Hindlimb muscle (tissue), 1 donor: ENCODE measurements at places on chromosomes 6 and 20. TPM values are rescaled to one million over a fixed set of nuclear protein-coding genes. Genes with fewer than 3 reads are reported as not detected.

Gene PERP
- polyA plus RNA-seq = 2.3 TPM

- DNase-seq = no peak
Observed at GRCh38 chr6:7747433-7747832, 21.5 kb downstream of the BMP6 start.

- DNase-seq = no peak
Observed at GRCh38 chr6:126064257-126064747, 78.0 kb downstream of the TRMT11 start.

GRCh38 chr20:17611540-17612286 is 41.8 kb downstream of the DSTN start:
- DNase-seq = no peak

DNA sequence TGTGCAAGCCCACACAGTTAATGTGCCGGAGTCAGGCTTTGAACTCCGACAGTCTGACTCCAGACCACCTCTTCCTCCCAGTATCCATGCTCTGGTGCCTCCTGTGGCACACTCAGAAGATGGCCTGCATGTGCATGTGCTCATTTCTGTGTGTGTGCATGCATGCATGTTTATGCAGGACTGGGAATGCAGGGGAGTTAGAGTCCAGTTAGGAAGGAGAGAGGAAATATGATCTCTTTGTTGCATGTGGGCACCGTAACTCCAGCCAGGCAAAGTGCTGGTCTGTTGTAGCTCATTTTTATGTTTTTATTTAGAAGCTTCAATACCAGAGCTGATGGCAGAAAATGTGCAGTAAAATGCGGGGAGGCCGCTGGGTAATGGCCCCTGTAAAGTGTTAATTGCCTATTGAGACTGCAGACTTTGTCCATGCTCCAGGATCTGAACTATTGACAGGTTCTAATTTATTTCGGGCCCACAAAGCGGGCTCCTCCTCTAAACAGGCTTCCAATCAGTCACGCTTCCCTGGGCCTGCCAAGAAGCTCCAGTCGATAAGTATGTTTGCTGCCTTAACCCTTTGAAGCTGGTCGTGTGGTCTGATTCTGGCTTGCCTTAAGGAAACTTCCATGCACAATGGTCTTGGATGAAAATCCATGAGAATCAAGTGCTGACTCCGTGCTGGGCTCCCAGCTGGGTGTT is 248.3 kb downstream of the DHX35 start:
- no peak for DNase-seq

- no peak for DNase-seq
Observed at GRCh38 chr6:123587838-123588545, 48.8 kb downstream of the TRDN start.

- DNase-seq = no peak
Observed at GRCh38 chr6:4478098-4478497, 298.1 kb upstream of the CDYL start.

- no peak for DNase-seq
Observed at GRCh38 chr20:31704225-31705119, 18.2 kb downstream of the BCL2L1 start.

DNA sequence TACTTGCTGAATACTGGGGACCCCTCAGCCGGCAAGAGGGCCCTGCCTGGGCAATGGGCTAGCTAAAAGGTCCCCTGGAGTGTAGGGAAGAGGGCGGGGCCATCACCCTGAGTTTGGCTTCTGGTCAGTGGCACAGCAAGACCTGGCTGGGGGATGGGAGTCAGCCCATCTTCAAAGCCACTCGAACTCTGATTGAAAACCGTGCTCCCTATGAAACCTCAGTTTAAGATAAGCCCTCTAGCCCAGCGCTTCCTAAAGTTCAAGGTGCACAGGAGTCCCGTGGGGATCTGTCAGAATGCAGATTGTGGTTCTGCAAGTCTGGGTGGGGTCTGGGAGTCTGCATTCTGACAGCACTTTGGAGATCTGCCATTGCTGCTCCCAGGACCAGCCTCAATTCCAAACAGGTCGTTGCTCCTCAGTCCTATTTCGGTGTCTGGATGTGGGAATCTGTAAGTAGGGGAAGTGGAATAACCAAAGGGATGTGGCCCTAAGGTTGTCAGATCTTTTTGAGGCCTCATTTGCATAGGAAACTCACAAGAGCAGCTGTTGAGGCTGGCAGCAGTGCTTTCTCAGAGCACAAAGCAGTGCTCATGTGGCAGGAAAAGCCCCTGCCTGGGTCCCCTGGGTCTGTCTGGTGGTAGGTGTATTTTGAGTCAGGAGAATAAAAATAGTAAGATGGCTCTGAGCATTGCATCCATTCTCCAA is 85.3 kb upstream of the SCP2D1 start:
- no peak for DNase-seq

- no peak for DNase-seq
Observed at GRCh38 chr6:135505648-135506047, 8.1 kb upstream of the AHI1 start.

Gene EPHA7
- polyA plus RNA-seq = 3.5 TPM

Gene IL17F
- polyA plus RNA-seq = not detected

DNA sequence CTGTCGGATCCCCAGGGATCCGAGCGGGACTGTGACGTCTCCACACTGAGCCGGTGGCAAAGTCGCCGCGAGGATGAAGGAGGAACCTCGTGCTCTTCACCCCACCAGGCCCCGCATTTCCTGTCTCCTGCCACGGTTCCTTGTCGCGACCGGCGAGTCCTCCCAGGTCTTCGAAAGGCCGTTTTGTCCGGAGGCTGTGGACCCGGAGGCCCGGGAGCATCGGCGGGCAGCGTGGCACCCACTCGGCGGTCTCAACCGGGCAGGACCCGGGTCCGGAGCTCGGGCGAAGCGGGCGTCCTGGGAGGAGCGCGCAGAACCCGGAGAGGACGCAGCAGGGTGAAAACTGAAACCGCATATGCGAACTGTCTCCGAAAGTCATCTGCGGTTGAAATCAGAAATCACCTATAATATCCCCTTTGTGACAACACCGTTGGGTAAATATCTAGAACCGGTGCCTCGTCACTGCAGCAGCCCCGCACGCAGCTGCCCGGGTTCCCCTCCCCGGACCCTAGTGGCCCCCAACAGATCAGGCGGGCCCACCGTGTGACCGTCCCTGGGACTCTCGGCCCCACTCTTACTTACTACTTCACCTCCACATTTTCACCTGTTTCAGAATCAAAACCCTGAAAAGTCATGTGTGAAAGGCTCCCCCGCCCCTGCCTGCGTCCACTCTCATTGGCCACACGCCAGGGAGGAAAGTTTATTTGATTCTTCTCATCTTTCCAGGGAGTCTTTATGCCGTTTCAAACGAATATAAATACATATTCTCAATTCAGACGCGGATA is 3.1 kb upstream of the ULBP2 start:
- no peak for DNase-seq

Gene PNPLA1
- polyA plus RNA-seq = 0.27 TPM

DNA sequence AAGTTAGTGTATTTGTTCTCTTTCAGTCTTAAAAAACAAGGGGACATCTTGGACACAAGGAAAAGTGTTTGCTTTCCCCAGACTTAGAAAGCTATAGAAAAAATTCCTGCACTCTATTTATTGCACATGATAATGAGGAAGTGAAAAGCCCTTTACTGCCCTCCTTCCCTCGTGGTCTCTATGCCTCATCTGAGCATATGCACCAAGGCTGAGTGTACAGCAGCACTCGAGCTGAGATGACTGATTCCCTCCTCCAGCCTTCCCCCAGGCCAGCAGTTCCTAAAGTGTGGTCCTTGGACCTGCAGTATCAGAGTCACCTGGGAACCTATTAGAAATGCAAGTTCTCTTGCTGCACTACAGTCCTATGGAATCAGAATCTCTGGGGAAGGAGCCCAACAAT is 14.3 kb upstream of the LAMP5 start:
- DNase-seq = no peak

GRCh38 chr6:164185471-164185871 is 771.0 kb downstream of the QKI start:
- DNase-seq = no peak

GRCh38 chr6:56739836-56740815 is 97.4 kb upstream of the DST start:
- DNase-seq = no peak

Gene PRSS35
- polyA plus RNA-seq = 9.0 TPM

DNA sequence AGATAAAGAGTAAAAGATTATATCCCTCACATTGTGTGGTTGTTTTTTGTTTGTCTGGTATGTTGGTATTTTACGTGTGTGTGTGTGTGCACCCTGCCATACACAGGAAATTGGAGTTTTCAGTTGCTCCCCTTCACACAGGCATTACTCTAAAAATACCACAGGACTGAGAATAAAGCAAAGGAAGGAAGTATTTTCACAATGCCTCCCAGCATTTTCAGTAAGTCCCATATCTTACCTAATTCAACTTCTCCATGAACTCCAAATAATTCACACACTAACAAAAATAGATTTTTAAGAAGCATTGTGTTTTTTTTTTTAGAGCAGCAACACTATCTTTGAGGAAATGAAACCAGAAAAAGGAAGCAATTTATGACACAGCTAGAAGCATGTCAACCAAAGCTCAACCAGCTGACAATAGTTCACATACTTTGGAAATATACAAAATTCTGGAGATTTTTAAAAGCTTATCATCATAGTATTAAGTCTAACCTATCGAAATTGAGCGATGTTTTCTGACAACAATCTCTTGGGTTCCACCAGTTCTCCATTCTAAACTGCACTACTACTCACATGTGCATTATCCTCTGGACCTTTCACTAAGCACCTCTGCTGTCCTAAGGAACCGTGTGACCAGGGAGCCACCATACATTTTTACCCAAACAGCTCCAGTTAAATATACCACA is 2.1 kb downstream of the UBE2J1 start:
- no peak for DNase-seq

DNA sequence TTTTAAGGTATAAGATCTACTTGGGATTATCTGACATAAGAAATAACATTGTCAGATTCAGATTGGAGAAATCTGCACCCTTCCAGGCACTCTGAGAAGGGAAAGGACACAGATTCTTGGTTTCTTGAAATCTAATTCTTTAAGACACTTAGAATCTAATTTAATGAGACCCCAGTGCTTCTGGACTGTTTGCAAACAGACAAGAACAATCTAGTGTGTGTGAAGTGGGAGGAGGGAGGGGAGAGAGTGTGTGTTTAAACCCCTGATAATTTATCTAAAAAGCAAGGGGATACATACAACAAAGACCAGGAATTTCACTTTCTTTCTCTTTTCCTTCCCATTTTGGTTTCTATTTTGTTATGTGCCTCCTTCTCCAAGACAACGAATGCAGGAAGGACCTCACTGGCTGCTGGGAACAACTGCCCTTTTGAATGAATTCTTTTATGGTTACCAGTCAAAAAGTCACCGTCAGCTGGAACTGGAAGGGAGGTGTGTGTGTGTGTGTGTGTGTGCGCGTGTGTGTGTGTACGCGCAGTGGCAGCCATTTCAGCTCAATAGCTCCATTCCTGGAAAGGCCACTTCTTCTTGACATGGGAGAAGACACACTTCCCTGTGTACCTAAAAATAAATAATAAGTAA is 129.4 kb downstream of the BCAS1 start:
- no peak for DNase-seq

DNA sequence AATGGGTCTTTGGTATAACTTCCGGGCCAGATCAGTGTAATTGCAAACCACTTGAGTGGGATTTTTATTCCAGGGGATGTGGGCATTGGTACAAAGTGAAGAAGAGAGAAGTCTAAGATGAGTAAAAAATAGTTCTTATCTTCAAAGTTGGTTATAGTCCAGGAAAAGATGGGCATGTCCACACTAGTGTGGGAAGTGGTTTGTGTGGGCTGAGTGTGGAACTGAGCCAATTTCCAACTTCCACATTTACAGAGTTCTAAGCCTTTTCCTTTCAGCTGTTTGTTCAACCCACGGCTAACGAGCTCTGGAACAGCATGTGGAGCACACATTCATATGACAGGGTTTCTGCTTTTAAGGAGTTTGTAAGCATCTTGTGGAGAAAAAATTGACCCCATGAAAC is 72.3 kb upstream of the IFNGR1 start:
- DNase-seq = peak; percentile 52

- DNase-seq = no peak
Observed at GRCh38 chr6:165671222-165671768, 8.3 kb upstream of the PDE10A start.

Gene NMBR
- 0.14 TPM for polyA plus RNA-seq

- no peak for DNase-seq
Observed at GRCh38 chr6:170122651-170123050, 168.2 kb downstream of the DLL1 start.

- DNase-seq = no peak
Observed at GRCh38 chr6:155958550-155958949, 502.9 kb upstream of the NOX3 start.

DNA sequence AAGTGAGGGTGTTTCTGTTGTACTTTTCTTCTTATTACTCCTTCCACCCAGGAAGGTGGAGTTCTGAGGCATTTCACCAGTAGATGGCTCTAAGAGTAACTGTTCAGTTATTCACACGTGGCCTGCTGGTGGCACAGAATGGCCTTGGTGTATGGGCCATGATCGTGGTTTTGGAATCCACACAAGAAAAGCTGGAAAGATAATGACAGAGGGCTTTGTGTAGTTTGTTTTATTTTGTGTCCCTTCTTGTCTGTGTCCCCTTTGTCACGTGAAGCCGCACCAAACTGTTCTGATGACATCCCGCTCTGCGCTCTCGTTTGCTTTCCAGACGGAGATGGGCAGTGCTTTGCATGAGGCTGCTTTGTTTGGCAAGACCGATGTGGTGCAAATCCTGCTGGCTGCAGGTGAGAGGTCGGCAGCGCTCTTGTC is 93.4 kb downstream of the ANKS1A start:
- DNase-seq = no peak

DNA sequence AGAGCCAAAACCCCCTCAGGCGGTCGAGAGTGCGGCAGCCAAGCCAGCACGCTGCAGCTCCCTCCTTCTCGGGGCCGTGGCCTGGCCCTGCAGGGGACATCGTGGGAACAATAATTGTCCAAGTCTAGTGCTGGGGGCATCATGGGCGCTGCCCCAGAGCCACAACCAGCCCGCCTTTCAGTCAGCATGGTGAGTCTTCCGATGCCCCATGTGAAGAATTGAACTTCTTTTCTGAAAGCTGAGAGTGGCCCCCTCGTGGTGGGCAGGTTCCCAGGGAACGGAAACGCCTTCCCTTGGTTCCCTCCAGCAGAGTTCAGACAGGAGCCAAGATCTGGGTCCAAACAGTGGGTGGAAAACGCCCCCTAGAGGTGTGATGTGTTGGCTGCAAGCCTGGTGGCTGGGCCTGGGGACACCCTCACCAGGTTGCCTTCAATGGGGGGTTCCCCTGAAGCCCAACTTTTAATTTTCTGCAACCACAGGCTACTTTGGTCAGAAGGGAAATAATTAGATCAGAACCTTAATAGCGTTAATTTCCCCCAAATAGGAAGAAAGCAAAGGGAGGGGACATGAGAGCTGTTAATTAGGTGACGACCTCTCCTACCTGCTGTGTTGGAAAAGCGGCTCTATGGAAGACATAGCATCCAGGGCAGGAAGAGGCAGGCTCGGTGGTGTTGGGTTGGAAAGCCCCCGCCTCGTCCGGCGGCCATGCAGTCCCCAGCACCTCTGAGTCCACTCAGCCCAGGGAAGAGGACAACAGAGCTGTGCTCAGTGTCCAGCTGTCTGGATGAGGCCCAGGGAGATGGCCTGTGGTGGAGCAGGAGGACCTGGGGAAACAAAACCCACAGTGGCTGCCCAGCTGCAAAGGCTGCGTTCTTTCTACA is 4.7 kb upstream of the MRGBP start:
- DNase-seq = peak; percentile 87
